ENCODE measurements at places on chromosomes 5 and 9.

GRCh38 chr5:80082281-80082680, 47.1 kb downstream of the THBS4 start:
- DNase-seq = no peak

DNA sequence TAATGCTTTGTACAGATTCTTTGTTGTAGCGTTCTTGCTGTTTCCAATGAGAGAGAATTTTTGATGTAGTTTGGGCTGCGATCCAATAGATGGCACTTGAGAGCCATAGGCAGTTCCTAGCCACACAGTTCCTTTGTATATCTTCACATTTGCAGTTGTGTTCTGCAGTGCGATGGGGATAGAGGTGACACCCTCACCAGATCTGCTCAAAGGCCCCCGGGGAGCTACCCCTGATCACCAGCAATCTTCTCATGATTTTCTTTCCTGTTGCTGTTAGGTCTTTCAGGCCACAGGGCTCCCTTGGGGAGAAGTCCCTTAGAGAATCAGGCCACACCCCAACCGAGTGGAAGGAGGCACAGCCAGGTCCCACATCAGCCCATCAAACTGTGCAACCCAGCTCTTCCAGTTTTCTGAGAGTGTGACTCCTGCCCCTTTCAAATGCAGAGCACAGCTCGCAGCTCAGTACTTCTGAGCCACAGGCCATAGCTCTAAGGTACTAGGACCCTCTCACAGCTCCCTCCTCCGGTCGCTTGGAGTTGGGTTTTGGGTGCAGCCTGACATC, 353.7 kb downstream of the SLCO4C1 start:
- no peak for DNase-seq

- no peak for DNase-seq
These were observed 244.0 kb downstream of the CACNA1B start for GRCh38 chr9:138121438-138122050.

GRCh38 chr5:118580949-118581348, 407.4 kb downstream of the DTWD2 start:
- no peak for DNase-seq

DNA sequence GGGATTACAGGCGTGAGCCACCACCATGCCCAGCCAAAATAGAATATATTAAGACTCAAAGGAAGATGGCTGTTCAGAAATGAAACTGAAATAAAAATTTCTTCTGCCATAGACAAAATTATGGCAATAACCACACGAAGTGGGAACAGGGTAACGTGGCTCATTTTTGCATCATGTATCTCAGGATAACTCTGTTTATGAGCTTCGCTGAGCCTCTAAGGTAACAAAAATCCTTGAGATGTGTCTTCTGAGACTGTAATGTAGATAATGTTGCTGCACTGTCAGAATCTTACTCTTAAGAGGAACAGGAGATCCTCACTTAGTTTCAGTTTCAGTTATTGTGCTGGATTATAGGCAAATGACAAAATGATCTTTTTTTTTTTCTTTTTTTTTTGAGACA, 153.8 kb downstream of the GOLPH3 start:
- DNase-seq = no peak

DNA sequence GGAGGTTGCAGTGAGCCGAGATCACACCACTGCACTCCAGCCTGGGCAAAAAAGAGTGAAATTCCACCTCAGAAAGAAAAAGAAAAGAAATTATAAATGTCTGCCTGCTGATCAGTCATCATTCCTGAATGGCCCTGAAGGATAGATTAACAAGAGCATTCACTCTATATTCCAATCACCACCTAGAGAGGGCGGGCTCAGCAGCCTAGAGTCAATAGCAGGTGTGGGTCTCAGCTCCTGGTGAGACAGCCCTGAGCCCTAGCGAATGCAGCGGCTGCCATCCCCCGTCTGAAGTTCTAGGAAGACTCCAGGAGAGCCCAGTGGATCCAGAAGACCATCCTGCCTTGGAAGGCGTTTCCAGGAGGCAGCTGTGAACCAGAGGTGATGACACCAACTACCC, 12.0 kb downstream of the FBP1 start:
- DNase-seq = no peak

GRCh38 chr9:17520268-17521064, 58.4 kb upstream of the SH3GL2 start:
- DNase-seq = no peak
